Gastroesophageal sphincter (tissue), 4 donors: ENCODE measurements at places on chromosomes 16 and 17. TPM values are rescaled to one million over a fixed set of nuclear protein-coding genes. Genes with fewer than 3 reads are reported as not detected.

NPTX1 gene
- 4.8 TPM for total RNA-seq

SEPTIN1 gene
- total RNA-seq, result 2.2 TPM

TRIM72 gene
- total RNA-seq, result not detected

MEOX1 gene
- 5.7 TPM for total RNA-seq

FAM222B gene
- 17.3 TPM for total RNA-seq

RNF43 gene
- total RNA-seq, result 0.16 TPM

TNFRSF13B gene
- total RNA-seq, result not detected

- no peak for ATAC-seq
These were observed 26.8 kb downstream of the GP2 start for GRCh38 chr16:20300312-20301097.

GRCh38 chr16:1206326-1206725, 18.7 kb downstream of the TPSG1 start:
- ATAC-seq, result no peak

DNA sequence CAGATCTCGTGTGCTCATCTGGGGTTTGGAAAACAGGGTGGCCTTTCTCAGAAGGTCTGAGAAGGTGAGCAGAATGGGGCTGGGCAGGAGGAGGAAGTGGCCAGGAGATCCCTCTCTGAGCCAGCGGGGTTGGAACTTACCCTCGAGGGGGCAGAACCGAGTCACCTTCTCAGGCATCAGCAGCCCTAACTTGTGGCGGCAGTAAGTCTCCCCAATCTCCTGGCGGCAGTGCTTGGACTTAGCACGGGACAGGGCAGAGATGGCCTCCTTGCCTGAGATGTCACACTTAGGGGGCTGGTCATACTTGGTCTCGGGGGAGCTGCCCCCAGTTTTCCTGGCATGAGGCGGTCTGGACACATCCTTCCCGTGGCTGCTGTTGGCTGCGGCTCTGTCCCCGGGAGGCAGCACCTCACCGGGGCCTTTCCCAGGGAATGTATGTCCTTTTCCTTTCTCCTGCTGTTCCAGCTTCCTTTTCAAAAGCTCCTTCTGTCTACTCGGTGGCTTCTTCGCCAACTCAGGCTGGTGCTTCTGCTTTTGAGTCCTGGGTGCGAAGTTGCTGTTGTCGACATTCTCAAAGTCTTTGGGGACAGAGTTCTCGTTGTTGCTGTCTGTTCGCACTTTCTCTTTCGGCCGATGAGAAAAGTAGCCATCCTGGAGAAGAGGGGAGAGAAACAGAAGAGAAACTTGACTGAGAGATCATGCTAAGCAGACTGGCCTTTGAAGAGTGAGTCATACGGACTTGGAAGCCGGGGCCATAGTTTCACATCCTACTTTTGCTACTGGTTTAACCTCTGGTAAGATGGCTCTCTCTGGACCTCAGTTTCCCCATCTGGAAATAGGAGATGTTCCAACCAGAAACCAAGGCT, 211.7 kb downstream of the XYLT1 start:
- peak; percentile 25 for ATAC-seq

GRCh38 chr17:82272495-82273326, 789 bp downstream of the CSNK1D start:
- ATAC-seq, result peak; percentile 13

- ATAC-seq, result peak; percentile 67
These were observed 49.4 kb upstream of the GSE1 start for GRCh38 chr16:85563515-85564276.

DNA sequence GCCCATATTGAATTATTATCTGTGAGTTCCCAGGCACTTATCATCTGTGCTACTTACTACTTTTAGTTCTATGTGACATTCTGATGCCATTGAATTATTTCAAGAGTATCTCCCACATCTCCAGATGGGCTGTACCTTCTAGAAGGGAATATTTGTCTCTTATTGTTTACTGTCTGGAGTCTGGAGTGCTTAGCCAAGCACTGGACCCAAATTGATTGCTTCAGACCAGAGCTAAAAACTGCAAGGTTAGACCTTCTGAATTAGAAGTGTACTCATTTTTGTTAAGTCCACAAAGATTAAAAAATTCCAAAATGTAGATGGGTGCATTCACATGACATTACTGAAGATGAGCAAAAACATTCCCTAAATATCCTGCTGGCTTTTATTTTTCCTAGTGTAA, 16.0 kb upstream of the KRT222 start:
- no peak for ATAC-seq

GRCh38 chr17:44924107-44924544, 8.8 kb upstream of the GFAP start:
- no peak for ATAC-seq

DNA sequence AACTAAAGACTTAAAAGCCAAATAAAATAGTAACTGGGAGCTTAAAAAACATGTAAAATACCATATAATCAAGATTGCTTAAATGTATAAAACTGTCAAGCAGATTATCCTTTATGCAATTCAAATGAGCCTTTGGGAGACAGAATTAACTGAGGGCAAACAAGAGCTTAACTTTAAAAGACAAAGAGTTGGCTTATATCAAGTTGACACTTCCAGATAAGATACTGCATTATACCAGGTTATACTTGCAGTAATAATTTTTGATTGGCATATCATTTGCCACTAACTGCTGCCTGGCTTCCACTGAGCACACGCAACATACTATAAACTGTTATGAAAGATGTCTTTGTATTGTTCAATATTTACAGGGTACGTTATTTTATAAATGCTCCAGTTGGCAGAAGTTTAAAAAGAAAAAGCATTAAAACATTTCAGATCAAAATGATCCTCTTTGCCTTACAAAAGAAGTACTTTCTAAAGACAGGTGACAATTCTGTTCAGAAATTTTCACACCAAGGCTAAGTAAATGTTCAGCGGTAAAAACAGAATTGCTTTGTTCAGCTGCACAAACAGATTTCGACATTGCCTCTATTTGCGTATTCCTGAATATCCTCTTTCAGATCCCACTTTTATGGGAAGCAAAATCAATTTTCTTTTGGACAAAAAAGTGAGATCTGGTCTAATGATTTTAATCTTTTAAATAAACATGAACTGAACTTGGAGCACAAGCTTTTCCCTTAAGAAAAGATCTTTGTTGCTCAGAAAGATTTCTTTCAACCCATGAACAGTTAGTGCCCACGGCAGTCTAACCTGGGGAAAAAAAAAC, 50.7 kb downstream of the TOX3 start:
- no peak for ATAC-seq

DNA sequence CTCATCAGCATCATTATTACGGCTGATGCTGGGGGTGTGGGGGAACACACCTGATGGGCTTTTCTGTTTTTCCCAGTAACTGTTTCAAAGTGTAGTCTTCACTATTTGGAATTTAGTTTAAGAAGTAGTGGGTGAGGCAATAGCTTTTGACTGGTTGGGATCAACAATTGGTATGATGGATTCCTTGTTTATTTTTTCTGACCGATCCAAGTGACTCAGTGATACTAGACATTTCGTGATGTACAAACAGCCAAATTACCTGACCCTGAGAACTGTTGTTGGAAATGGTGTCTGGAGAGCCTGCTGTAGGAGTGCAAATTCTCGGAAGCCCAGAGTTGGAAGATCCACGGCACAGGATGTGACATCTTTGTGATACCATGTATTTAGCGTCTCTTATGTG, 204.2 kb downstream of the PRKCA start:
- ATAC-seq, result no peak

DNA sequence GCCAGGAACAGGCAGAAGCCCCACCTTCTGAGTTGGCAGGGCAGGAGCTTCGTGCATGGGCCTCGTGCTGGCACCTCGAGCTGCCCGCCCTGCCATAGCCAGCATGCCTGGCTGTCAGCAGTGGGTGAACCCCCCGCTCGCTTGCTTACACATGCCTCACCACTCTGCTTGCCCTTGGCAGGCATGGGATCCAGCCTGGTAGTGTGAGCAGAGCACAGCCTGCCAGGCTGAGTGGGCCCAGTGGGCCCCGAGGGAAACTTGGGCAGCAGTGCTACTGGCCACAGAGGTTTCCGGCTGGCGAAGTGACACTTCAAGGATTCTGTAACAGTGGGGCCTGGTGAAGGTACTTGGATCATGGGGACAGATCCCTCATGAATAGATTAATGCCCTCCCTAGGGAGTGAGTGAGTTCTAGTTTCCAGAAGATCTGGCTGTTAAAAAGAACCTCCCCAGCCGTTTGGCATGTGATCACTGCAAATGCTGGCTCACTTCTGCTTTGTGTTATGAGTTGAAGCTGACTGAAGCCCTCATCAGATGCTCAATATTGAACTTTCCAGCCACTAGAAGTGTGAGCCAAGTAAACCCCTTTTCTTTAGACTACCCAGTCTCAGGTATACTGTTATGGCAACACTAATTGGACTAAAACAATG, 114.7 kb downstream of the BCAS3 start:
- ATAC-seq, result no peak

DNA sequence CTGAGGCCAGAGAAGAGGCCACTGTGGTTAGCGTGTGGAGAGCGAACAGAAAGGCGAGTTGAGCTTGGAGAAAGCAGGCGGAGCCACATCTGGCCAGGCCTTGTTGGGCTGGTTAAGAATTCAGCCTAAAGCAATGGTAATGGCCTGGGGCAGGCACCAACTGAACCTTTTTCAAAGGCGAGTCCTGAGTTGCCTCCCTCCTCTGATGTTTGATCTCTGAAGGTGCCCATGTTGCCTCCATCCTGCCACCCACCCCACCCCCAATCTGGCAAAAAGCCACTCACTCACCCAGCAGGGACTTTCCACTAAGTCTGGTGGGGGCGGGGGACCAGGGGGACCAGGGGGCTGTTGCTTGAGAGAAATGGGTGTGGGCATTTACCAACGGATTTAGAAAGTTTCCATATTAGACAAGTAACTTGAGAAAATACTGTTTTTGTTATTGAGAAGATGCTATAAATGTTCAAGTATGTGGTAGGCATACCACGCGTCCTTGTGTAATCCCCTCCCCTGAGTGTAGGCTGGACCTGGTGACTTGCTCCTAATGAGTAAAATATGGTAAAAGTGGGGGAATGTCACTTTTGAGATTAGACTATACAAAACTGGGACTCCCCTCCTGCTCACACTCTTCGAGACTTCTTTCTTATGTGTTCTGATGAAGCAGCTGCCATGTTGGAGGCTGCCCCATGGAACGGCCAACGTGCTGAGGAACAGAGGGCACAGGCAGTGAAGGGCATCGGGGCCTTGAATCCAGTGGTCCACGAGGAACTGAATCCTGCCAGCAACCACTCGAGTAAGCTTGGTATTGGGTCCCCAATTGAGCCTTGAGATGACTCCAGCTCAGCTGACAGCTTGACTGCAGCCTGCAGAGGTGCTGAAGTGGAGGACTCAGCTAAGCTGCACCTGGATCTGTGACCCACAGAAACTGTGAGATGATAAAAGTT, 29.9 kb upstream of the TNS4 start:
- ATAC-seq, result no peak

- ATAC-seq, result no peak
These were observed 11.7 kb downstream of the ABCC1 start for GRCh38 chr16:15961060-15961511.

DNA sequence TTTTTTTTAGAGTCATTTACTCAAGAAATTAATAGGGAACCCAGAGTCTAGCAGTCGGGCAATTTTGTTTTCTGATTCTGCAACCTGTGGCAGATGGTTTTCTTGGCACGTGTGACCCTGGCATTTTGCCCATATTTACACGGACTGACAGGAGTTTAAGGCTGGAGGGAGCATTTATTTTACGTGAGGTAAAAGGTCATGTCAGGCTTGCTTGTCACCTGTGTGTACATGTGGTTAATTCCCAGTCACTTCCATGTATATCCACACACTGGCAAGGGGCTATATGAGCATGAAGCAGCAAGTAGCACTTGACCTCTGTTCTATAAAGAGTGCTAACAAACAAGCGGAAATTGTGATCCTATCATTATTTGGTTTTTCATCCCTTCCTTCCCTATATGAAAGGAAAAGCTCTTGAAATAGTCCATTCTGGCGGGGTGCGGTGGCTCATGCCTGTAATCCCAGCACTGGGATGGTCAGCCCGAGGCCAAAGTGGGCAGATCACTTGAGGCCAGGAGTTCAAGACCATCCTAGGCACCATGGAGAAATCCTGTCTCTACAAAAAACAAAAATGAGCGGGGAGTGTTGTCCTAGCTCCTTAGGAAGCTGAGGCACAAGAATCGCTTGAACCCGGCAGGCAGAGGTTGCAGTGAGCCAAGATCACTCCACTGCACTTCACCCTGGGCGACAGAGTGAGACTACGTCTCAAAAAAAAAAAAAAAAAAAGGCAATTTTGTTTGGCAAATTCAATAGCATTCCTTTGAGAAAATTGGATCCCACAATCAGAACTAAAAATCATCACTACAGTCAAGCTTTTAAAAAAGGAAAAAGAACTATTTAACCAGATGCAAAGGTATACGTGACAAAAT, 2.1 kb downstream of the SPAG9 start:
- no peak for ATAC-seq

- ATAC-seq, result no peak
These were observed 11.3 kb downstream of the FKBP10 start for GRCh38 chr17:41824086-41824485.

GRCh38 chr16:1338119-1338730, 4.8 kb downstream of the BAIAP3 start:
- ATAC-seq, result no peak

DNA sequence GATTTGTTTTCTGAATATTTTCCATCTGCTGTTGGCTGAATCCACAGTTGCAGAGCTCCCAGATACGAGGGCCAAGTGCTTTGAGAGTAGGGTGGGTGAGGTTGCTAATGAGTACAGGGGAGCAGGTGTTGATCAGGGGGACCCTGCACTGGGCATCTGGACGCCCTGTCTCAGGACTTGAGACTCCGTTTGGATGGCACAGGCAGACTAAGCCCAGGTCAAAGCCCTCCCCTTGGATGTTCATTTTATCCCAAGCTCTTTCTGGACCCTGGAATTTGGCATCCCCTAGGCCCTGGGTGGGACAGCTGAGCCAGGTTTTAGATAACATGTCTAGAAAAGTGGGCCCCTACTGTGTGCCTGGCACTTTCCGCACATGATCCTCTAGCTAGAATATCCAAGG, 12.1 kb downstream of the USP6 start:
- no peak for ATAC-seq

DNA sequence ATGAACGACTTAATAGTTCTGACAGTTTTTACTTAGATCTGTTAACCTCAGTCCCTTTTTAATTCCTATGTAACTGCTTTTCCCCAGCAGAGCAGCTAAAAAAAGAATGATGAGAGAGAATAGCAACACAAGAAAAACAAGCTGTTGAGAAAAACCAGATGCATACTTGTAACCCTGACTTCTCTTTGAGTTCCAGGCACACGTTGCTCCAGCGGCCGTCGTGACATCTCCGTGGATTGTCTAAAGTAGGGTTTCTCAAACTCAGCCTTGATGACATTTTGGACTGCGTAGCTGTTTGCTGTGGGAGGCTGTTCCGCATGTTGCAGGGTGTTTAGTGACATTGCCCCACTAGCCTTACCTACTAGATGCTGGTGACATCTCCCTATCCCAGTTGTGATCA, 324.0 kb downstream of the SNX29 start:
- no peak for ATAC-seq

DNA sequence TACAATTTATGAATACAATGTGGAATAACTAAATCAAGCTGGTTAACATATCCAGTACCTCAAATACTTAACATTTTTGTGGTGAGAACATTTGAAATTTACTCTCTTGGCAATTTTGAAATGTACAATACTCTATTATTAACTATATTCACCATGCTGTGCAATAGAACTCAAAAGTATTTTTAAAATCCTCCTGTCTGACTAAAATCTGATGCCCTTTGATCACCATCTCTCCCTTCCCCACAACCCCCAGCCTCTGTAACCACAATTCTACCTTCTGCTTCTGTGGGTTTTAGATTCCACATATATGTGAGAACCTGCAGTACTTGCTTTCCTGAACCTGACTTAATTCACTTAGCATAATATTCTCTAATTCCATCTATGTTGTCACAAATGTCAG, 71.6 kb upstream of the ALOX12 start:
- no peak for ATAC-seq
